ENCODE measurements at places on chromosomes 16 and 17.

DNA sequence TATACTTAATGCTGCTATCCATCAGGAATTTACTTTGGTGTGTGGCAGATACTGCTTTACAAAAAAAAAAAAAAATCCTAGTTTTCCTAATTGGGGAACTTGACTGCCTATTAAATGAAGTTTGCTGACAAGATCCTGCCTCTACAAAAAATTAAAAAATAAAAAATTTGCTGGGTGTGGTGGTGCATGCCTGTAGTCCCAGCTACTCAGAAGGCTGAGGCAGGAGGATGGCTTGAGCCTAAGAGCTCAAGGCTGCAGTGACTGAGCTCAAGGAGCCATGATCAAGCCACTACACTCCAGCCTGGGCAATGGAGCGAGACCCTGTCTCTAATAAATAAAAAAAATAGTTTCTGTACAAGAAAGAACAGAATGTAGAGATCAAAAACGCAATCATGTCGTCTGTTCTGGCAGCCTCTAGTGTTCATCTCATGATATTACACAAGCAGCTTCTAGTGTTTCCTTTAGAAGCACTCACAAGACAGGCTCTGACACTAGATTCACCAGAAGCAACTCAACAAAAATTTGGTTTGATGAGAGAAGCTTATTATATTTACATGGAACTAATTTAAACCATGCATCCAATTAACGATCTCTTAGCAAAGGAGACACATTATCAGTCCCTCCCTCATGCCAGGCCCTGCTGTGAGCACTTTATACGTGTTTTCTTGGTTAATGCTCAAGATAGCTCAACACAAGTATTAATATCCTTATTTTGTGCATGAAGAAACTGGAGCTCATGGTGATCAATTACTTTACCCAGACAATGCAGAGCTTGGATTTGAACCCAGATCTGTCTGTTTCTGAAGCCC lies 6.8 kb upstream of the KRTAP17-1 start:
- DNase-seq, result peak; percentile 32

- no peak for DNase-seq
Observed at GRCh38 chr17:55889271-55889670, 138.4 kb downstream of the PCTP start.

GRCh38 chr17:50363217-50364060 lies 9.5 kb downstream of the MRPL27 start:
- DNase-seq, result peak; percentile 95

DNA sequence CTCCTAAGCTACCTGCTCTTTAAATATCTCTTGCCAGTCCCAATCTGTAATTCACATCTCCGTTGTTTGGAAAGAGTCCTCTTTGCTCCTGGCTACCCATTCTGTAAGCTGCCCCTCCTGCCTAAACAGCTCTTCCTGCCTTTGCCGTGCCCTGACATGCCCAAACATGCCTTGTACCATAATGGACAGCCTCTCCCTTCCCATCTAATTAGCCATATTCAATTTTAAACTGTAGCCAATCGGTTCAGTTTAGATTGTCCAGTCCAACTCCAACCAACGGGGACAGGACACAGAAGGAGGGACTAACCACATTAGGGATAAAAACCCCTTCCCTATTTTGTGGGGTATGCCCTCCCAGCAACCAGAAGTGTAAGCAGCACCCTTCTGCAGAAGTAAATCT lies 30.6 kb upstream of the CLEC3A start:
- DNase-seq, result no peak

DNA sequence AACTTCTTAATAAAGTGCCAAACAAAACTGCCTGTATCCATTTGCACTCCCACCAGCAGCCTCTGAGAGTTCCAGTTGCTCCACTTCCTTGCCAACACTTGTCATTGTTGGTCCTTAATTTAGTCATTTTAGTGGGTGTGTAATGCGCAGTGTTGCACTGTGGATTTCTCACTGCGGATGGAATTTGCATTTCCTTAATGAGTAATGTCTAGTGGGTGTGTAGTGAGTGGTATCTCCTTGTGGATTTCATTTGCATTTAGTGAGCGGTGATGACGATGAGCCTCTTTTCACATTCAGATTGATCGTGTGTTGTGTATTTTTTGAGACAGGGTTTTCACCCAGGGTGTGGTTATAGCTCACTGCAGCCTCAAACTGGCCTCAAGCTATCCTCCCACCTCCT lies 4.1 kb upstream of the MSLN start:
- DNase-seq, result no peak

DNA sequence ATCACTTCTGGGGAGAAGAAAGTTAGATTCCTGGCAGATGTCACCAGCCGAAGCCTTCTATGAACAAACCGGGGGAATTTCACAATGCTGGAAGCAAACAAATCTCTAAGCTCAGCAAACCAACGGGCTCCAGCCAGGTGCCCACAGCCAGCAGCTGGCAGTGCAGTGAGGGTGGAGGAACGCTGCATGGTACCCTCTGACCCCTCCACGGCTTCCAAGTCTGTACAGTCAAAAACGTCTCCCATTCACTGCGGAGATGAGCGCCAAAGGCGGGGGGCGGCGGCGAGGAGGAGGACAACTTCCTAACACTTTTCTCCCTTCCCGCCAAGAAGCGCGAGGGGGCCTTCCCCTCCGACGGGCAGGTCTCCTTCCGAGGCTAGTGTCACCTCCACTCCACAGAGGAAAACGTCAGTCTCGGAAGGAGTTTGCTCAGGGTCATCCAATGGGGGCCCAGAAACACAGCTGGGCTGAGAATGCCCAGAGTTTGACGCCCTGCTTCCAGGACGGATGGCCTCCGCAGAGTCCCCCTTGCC lies 924 bp downstream of the ZNF598 start:
- DNase-seq, result no peak

- DNase-seq, result peak; percentile 76
Observed at GRCh38 chr16:20073203-20074098, at the start of gene GPR139. Gene GPR139 (minus strand): TSS chr16:20073890. CDS start chr16:20073616, 274 bp downstream.

- DNase-seq, result no peak
Observed at GRCh38 chr17:81294512-81295030, 536 bp downstream of the SLC38A10 start.

GRCh38 chr16:2883458-2883908 lies 468 bp downstream of the FLYWCH2 start:
- DNase-seq, result no peak

DNA sequence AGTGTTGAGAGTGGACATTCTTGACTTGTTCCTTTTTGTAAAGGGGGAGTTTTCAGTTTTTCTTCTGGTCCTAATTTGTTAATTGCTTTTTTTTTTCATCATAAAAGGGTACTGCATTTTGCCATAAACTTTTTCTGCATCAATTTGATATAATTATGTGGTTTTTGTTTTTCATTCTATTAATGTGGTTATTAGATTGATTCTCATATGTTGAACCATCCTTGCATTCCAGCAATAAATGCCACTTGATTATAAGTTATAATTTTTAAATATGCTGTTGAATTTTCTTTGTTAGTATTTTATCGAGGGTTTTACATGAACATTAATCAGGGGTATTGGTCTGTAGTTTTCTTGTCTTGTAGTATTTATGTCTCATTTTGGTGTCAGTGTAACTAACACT lies 87.2 kb upstream of the SMIM36 start:
- no peak for DNase-seq

DNA sequence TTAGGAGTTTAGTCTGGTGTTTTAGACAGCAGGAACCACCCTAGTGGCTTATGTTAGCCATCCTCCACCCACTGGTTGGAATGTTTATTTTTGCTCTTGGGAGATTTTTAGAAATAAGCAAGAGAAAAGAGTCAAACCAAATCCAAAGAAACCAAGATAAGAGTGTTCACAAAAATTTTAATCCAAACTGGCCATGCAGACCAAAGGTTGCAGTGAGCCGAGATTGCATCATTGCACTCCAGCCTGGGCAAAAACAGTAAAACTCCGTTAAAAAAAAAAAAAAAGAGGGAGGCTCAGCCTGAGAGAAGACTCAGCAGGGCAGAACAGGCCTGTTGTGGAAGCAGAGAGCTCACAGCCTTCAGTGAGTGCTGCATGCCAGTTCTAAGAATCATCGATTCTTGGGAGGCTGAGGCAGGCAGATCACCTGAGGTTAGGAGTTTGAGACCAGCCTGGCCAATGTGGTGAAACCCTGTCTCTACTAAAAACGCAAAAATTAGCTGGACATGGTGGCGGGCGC lies 12.2 kb upstream of the C16orf54 start:
- no peak for DNase-seq

DNA sequence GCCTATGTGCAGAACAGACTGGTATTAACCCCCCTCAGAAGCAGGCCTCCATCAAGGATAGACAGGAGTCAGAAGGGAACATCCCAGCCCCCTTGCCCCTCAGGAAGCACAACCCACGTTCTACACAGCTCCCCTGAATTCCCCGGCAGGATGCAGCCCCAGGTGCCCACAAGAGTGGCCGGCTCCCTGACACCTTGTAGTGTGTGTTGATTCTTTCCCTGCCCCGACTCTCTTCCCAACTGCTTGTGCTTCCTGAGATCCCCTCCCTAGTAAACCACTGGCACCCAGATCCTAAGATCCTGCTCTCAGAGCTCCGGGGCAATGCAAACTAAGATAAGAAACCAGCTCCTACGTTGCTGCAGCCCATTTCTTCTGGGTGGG lies 34.8 kb upstream of the LITAF start:
- no peak for DNase-seq

GRCh38 chr17:534071-534691 lies 180.5 kb downstream of the VPS53 start:
- no peak for DNase-seq

DNA sequence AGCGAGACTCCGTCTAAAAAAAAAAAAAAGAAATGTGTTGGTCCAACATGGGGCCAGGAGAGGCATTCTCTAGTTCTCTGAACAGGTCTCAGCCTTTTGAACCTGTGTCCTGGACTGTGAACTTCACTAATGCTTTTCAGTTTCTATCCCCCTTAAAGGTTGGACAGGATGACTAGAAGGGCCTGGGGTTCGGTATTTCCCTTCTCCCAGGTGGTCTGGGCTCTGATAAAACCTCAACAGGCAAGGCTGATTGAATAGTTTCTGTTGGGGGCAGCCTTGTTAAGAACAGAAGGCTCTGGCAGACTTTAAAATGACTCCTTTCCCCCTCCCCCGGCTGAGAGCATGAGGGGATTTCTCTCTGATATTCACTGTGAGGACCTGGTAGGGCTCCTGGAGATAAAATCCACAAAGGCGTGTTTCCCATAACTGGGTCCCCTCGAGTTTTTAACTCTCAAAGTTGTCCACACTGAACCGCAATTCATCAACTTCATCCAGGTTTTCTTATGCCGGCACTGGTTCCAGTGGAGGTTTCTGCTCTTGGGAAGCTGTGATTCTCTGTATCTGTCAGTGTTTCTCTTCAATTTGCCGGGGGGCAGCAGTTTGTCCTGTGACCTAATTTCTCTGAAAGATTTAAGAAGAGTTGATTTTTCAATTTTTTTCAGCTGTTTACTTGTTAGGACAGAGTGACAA lies 91.3 kb downstream of the METRNL start:
- DNase-seq, result no peak

- DNase-seq, result no peak
Observed at GRCh38 chr16:84692451-84693214, 7.2 kb upstream of the USP10 start.

GRCh38 chr17:37836593-37836992 lies 87.6 kb upstream of the TBC1D3K start:
- DNase-seq, result no peak

DNA sequence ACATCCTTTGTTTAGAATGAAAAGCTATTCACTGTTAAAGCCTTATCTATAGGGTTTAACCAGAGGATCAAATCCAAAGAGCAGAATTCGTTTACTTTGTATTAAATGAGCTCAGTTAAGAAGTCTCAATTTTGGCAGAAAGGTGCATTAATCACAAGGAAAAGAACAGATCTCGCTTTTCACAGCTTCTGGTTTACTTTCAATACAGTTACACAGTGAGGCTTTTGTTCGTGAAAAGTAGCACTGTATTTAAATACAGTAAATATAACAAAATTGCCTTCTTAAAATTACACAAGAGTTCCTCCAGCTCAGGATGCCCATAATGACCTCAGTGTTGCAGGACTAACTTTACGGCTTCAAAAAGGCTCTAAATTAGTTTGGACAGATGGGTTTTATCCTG lies 669.1 kb upstream of the SALL1 start:
- no peak for DNase-seq

DNA sequence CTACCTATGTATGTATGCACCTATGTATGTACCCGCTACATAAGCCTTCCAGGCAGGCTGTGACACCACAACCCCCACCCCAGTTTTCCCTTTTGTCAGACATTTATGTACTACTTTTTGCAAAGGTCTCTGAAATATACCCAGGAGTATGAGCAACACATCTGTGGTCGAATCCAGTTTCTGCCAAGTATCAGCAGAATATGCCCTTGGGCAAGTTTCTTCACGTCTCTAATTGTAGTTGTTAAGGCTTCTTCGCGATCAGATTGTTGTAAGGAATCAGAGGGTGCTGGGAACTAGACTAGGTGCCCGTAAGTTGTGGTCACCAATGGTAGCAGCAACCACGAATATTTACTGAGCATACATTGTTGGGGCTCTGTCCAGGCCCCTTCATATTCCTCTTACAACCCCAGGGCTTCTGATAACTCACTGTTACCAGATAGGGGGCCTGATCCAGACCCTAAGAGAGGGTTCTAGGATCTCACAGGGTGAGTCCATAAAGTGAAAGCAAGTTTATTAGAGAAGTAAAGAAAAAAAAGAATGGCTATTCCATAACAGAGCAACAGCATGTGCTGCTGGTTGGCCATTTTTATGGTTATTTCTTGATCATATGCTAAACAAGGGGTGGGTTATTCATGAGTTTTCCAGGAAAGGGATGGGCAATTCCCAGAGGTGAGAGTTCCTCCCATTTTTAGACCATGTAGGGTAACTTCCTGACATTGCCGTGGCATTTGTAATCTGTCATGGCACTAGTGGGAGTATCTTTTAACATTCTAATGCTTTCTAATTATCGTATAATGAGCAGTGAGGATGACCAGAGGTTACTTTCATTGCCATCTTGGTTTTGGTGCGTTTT lies 16.6 kb downstream of the NUDT7 start:
- no peak for DNase-seq

- DNase-seq, result no peak
Observed at GRCh38 chr17:21174713-21175112, 39.2 kb downstream of the TMEM11 start.

GRCh38 chr17:18862011-18862410 lies 4.1 kb downstream of the PRPSAP2 start:
- DNase-seq, result no peak

- DNase-seq, result no peak
Observed at GRCh38 chr16:70708366-70709246, 22.8 kb upstream of the MTSS2 start.

GRCh38 chr17:68011199-68011665 lies 15.0 kb upstream of the C17orf58 start:
- peak; percentile 70 for DNase-seq

GRCh38 chr17:75897160-75898019 lies 639 bp upstream of the TRIM65 start:
- DNase-seq, result no peak

GRCh38 chr17:48894886-48895285 lies 2.3 kb downstream of the ATP5MC1 start:
- DNase-seq, result no peak

- DNase-seq, result peak; percentile 50
Observed at GRCh38 chr16:66741169-66741900, 10.1 kb downstream of the DYNC1LI2 start.

GRCh38 chr16:23160082-23160481 lies 10.8 kb upstream of the USP31 start:
- no peak for DNase-seq

Measured in iPS-NIHi11 (cell line).